NCI-H748 treated with DMSO at 0.1 percent for 48 hours (cell line): ENCODE measurements at places on chromosomes 6 and 20.

GRCh38 chr6:141164042-141164743 lies 968.5 kb upstream of the GJE1 start:
- DNase-seq = peak; percentile 56

GRCh38 chr6:81937296-81937937 lies 184.9 kb upstream of the TENT5A start:
- no peak for DNase-seq

- DNase-seq = no peak
These were observed 6.9 kb downstream of the PHACTR3 start for GRCh38 chr20:59611286-59611685.

- no peak for DNase-seq
These were observed 91.0 kb downstream of the FYN start for GRCh38 chr6:111782192-111782809.

DNA sequence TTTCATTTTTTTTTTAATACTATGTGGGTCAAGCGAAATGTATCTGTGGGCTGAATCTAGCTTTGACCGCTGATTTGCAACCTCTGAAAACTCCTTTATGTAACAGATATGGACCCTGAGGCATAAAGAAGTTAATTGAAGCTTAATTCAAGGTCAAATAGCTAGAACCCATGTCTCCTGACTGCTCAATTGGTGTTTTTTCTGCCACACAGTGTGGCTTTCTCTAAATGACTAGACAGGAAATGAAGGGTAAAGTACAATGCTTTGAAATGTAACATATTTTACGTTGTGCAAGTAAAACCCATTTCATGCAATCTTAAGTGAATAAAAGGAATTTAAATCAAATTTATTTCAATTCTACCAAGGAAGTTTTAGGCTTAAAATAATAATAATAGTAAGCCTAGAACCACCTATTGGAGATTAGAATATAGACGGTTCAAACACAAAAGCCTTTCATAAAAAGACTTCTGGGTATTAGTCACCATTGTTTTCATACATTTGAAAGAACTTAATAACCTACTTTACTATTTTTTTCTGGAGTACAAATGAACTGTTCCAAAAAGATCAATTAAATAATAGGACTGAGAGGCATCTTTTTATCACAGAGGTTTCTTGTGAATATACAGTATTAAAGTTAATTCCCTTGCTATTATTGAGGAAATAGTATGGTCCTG lies 279.8 kb downstream of the EPHA7 start:
- DNase-seq = no peak
